Epithelial cell of esophagus (primary cell): ENCODE measurements at places on chromosomes 5 and 9.
A peak's percentile ranks its signal among the peaks of the same experiment; 100 is the strongest.

DNA sequence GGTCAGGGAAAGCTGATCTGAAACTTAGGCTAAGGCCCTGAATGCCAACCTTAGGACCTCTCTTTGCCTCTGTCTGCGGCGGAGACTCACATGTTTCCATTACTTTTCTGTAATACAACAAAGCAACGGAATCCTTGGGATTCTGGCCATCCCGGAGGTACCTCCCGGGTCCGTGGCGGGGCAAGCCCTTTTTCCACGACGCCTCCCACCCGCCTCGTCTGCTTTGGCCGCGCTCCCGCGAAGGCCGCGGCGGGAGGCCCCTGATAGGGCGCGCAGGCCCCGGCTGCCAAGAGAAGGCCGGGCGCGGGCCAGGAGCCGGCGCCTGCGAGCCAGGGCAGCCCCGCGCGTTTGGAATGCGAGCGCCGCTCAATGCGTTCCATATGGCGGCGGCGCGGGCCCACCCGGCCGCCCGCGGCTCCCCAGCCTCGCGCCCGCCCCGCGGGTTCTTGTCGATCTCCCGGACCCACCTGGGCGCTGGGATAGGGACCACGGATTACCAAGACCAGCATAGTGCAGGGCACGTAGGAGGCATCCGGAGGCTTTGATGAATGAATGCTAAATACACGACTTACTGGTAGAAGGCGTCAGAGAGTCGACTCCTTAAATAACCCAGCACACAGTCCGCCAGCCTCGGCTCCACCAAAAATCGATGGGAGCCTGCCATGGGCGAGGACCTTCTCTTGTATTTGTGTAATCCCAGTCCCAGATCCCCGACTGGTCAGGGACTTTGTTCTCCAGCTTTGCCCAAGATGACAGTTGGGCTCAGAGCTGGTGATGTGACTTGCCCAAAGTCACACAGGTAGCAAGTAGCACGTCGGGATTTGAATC, 17.5 kb upstream of the PHF19 start:
- no peak for DNase-seq

DNA sequence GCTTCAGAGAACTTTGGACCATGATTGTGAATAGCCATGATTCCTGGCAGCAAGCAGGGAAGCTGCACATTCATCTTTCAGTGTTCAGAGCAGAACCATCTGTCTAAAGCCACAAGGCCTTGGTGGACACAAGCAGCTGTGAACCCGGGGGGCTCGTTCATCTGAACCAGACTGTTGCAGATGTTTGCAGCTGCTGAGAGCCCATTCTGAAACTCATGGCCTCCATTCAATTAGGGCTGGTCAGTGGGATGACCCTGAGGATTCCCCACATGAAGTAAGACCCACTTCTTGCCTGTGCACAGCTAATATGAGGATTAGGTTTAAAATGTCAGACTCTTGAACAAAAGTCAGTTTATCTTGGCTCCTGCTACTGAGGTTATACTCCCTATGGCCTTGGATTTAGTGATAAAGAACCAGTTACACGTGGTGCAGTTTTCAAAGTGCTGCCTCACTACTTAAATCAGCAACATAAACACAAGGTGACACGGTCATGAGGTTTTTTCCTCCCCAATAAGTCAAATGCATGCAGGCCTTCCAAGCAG, 109.8 kb upstream of the IFNK start:
- no peak for DNase-seq

- DNase-seq, result peak; percentile 40
Measured at GRCh38 chr5:96936431-96937320, 796 bp downstream of the LNPEP start.

DNA sequence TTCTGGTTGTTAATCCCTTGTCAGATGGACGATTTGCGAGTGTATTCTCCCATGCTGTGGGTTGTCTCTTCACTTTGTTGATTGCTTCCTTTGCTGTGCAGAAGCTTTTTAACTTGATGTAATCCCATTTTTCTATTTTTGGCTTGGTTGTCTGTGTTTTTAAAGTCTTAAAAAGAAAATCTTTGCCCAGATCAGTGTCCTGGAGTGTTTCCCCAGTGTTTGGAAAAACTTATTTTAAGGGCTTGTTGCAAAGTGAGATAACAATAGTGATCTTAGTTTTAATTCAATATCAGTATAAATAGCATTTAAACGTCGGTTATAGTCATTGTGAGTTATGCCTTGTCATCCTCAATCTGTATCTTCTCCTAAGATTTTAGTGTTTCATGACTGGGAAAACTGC, 329.5 kb downstream of the CCDC171 start:
- DNase-seq, result no peak

DNA sequence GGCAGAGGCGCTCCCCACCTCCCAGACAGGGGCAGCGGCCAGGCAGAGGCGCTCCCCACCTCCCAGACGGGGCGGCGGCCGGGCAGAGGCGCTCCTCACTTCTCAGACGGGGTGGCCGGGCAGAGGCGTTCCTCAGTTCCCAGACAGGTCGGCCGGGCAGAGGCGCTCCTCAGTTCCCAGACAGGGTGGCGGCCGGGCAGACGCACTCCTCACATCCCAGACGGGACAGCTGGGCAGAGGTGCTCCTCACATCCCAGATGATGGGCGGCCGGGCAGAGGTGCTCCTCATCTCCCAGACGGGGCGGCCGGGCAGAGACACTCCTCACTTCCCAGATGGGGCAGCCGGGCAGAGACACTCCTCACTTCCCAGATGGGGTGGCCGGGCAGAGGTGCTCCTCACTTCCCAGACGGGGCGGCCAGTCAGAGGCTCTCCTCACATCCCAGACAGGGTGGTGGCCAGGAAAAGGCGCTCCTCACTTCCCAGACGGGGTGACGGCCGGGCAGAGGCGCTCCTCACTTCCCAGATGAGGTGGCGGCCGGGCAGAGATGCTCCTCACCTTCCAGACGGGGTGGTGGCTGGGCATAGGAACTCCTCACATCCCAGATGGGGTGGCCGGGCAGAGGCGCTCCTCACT, 75.1 kb downstream of the CARTPT start:
- DNase-seq, result no peak

DNA sequence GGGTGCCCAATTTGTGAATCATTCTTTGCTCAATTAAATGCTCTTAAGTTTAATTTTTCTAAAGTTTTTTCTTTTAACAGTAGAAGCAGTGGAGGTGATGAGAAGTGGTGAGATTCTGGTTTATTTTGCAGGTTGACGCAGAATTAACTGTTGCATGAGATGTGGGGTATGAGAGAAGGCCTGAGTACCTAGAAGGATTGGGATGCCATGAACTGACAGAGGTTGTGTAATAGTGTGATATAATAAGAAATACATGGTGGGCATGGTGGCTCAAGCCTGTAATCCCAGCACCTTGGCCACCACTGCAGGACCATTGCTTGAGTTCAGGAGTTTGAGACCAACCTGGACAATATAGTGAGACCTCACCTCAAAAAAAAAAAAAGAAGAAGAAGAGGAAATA, 8.4 kb upstream of the SH3TC2 start:
- no peak for DNase-seq

- no peak for DNase-seq
Measured at GRCh38 chr9:132630116-132630515, 39.7 kb downstream of the DDX31 start.

DNA sequence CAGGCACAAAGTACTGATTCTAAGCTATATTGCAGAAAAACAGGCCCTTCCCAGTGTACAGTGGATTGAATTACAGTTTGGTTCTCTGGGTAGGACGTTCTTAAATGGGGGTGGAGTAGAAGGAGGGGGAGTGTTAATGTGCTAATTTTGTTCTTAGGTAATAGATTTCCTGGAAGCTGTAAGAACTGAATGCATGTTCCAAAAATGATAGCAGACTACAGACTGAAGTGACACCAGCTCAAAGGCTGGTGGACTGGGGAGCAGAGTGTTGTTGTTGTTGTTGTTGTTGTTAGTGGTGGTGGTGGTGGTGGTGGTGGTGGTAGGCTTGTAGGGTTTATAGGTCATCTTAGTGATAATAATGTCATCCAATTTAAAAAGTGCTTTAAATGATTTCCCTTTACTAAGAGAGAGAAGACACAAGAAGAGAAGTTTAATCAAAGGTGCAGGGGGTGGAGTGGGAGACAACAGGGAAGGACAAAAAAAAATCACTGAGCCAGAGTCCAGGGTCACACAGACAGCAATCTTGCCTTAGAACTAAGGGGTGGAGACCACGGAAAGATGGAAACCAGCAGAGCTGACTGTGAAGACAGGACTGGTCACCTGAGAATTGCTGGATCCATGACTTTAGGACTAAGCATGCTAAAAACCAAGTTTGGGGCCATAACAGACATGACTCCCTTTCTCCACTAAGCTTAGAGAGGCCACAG, 27.0 kb downstream of the TTLL11 start:
- no peak for DNase-seq

GRCh38 chr9:106596984-106597383, 266.0 kb upstream of the ZNF462 start:
- no peak for DNase-seq

DNA sequence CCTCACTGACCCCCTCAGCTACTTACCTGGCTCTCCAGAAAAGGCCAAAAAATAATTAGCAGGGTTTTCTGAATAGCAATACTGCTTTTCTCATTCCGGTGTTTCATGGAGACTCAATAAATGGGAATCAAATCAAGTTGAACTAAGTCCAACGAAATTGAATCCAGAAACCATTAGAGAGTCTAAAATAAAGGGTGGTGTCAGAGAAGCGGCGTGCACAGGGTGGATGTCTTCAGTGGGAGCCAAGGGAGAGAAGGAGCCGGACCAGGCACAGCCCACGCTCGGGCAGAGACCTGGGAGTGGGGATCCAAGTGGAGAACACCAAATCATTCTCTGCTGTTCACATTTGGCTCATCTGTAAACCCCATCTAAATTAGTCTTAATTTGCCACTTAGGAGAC, 40.2 kb upstream of the WWC1 start:
- no peak for DNase-seq

DNA sequence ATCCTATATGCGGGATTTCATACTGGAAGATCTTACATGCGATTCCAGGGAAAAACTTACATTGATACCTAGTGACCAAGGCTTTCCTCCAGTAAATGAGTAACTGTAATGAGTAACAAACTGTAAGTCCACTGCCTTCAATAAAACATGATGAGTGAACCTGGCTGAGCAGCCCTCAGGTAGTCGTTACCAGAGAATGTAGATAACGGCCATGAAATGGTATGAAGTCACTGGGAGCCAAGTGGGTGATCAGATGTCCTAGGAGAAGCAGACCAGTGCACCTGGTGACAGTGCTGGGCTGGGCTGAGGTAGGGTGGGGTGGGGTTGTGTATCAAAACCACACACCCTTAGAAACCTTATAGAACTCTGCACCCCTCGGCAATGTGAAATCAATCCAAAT, 203.6 kb downstream of the ALDH1A1 start:
- peak; percentile 7 for DNase-seq

DNA sequence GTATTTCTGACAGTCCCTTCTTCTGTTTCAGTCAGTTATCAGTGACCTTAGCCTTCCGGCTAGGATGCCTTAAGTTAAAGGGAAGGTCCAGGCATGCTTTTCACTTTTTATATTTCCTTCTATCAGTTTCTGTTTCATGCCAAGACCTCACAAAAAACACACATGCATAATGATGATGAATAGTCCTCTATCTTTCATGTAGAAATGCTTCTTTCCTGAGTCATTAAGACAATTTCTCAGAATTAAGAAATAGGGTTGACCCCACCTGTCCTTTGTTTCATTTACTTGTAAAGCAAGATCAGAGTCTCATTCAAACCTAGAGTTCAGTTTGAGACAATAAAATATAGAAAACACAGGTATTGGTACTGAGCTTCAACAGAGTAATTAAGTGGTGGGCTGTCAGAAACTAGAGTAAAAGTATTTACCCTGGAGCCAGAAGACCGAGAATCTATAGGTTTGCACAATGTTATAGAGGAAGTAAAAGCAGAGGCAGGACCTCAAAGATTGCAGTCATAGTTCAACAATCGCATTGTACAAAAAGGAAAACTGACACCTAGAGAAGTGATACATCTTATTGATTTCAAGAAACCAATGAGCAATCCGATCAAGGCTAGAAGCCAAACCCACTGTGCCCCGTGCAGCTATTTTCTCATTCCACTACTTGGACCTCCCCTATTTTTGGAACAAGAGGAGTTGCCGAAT, 118.7 kb upstream of the PUM3 start:
- DNase-seq, result peak; percentile 49

- peak; percentile 38 for DNase-seq
Measured at GRCh38 chr9:130298662-130299279, 33.2 kb downstream of the HMCN2 start.

- no peak for DNase-seq
Measured at GRCh38 chr9:89631384-89631783, 26.6 kb downstream of the GADD45G start.

- no peak for DNase-seq
Measured at GRCh38 chr9:99133145-99133544, 28.2 kb downstream of the TGFBR1 start.

DNA sequence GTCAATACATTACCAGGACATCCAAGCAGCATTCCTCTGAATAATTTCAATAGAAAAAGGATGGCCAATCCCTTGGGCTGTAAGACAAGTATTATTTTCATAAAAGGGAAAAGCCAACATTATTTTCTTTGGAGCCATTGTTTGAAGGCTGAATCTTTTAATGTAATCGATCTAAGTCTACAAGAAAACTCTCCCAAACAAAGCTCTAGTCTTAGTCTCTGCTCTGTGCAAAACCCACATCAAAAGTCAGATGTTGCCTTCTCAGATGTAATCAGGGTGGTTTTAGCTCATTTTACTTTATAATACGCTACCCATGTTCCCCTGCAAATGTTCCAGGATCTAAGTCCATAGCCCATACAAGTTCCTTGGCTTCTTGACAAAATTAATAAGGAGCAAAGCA, 325.6 kb downstream of the TRPM3 start:
- DNase-seq, result no peak

GRCh38 chr5:115227281-115227680, 35.4 kb downstream of the PGGT1B start:
- no peak for DNase-seq

- no peak for DNase-seq
Measured at GRCh38 chr5:178475422-178475821, 114.8 kb downstream of the COL23A1 start.

DNA sequence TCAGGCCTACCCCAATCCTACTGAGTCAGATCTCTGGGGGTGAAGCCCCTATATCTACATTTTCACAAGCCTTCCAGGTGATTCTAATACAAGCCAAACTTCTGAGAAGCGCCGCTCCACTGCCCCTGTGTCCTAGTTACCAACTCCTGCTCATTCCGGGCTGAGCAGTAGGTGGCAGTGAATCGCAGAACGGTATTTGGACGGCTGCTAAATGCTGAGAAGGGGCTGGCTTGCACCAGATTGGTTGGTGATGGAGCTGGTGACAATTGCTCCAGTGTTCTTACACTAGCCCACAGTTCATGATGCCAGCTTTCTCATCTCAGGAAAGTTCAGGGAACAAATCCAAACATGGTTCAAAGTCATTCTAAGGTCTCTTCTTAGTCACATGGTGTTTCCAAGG, 31.1 kb upstream of the FGF1 start:
- DNase-seq, result peak; percentile 66
